ENCODE measurements at places on chromosomes 2 and 18.

GRCh38 chr2:48560546-48561209 lies 30.7 kb downstream of the STON1 start:
- DNase-seq = no peak

DNA sequence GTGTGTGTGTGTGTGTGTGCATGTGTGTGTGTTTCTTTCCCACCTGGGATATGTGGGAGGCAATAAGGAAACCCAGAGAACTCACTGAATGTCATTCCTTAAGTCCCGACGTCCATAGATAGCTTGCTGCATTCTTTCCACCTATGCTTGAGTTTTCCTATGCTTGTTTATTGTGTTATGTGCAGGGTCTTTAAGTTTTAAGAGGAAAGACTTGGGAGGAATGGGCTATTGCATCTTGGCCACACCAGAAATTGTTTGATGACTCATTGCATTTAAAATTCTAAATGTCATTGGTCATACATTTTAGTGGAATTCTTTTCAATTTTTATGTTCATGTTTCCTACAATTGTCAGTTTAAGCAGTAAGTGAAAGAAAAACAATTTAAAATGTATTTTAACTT lies 33.7 kb downstream of the STARD6 start:
- no peak for DNase-seq

- DNase-seq = no peak
Measured at GRCh38 chr2:45040786-45041185, 31.5 kb upstream of the SIX2 start.

GRCh38 chr18:8657873-8658470 lies 47.4 kb upstream of the MTCL1 start:
- peak; percentile 53 for DNase-seq

DNA sequence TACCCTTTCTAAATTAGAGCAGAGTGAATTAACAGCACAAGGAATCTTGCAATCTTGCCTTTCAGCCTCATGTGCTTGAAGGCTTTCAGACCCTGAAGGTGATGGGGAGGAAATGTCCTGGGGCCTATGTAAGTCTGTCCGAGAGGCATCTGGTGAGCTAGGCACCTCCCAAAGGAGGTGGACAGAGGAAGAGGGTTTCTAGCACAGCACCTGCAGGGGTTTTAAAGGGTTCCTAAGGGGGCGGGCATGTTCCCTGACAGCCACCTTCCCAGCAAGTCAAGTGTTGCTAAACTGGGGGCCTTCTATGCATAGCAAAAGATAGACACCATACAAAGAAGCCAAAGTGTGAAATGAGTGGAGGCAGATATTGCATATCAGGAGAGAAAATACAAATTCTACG lies 88.5 kb downstream of the CDH2 start:
- DNase-seq = no peak

DNA sequence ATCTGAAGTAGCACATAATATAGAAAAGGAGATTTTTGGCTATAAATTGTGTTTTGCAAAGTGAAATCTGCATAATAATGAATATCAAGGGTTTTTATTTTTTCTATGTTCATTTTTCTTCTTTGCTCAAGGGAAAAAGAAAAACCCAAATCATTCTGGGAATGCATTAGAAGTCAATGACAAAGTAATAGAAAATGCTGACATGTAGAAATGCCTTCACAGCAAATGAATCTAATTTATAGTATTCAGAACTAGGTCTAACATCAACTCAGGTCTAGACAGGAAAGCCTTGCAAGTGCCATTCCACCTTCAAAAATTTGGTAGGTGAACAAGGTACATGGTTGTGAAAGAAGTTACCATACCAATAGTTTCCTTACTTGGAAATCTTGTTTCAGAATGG lies 831.5 kb upstream of the CELF4 start:
- no peak for DNase-seq

GRCh38 chr2:31238126-31238905 lies 4.4 kb downstream of the EHD3 start:
- DNase-seq = peak; percentile 16

- no peak for DNase-seq
Measured at GRCh38 chr2:47041891-47042684, 113.0 kb downstream of the STPG4 start.

DNA sequence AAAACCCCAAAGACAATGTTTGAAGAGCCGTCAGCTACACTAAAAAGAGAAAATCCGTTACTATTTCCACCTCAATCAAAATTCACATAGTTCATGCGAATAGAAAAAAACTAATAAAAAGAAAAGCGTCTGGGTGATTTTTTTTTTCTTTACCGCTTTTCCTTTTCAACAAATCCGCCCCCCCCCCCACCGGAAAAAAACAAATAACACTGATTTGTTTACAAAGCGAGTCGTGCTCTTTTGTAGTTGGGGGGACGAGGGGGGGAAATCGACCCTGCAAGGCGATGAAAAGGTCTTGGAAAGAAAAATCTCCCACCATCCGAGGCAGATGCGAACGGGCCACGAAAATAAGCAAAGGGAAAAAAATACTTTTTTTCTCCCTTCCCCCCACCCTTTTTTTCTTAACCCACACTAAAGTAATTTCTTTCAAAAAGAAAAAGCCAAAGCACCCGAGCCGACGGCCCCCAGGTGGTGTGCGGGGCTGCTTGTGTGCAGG lies 638 bp downstream of the ZNF521 start:
- DNase-seq = peak; percentile 1

DNA sequence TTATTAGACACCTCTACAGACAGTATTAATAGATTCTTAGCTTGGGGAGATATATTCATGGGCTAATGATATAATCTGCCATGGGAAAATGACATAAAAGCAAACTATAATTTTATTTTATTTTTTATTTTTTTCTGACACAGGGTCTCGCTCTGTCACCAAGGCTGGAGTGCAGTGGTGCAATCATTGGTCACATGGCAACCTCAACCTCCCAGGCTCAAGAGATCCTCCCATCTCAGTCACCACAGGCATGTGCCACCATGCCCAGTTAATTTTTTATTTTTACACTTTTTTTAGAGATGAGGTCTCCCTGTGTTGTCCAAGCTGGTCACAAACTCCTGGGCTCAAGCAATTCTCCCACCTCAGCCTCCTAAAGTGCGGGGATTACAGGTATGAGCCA lies 39.3 kb downstream of the RTN4 start:
- DNase-seq = peak; percentile 51

DNA sequence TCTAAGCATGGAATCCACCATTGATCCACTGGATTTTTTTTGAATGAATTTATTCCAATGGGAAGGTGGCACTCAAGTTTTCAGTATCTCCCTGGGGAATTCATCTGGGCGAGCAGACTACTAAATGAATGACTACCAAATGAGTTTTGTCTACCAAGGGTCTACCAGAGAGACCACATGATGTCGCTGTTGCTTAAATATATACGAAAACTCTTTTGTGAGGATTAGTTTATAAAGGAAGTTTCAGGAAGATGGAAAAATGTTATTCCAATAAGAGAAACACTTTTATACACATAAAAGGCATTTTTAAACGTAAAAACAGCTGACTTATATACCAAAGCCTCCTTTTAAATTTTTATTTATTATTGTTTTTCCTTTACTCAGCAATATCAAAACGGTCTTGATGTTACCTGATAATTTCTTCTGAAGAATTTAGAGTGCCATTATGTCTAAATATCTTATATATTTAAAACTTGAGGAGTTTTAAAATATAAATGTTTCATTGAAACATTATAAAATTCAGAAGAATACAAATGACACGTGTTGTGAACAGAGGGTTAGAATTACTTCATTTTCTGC lies 139.7 kb downstream of the HRH4 start:
- DNase-seq = peak; percentile 61

GRCh38 chr2:102453501-102453900 lies 19.5 kb upstream of the SLC9A4 start:
- no peak for DNase-seq

DNA sequence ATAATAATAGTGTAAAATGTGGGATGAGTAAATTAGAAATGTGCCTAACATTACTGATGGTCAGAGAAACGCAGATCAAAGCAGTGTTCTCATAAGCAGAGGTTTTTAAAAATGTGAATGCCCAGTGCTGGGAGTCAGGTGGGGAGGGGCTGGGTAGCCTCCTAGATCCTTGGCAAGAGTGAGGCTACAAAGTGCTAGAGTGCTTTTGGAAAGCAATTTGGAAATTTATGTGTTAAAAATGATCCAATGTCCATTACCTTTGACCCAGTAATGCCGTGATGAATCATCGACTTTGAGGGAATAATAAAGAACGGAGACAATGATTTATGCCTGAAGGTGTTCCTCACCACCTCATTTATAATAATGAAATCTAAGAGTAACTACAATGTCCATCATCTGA lies 44.9 kb upstream of the TWIST2 start:
- no peak for DNase-seq

GRCh38 chr2:158676696-158677095 lies 118.4 kb upstream of the DAPL1 start:
- no peak for DNase-seq
